ENCODE measurements at places on chromosomes 6 and 20. TPM values are rescaled to one million over a fixed set of nuclear protein-coding genes. Genes with fewer than 3 reads are reported as not detected.

The HLA-DMA gene
- total RNA-seq: 8.6 TPM

The DPPA5 gene
- not detected for total RNA-seq

The PDYN gene
- total RNA-seq: not detected

The MCHR2 gene
- total RNA-seq: not detected

The ECT2L gene
- 0.11 TPM for total RNA-seq

The FHL5 gene
- total RNA-seq: not detected

The BAG2 gene
- 72.7 TPM for total RNA-seq

The CGA gene
- not detected for total RNA-seq

The ADNP gene
- 31.2 TPM for total RNA-seq

The MAS1L gene
- not detected for total RNA-seq

The WFDC5 gene
- not detected for total RNA-seq

The MAP3K5 gene
- 16.2 TPM for total RNA-seq

The GRM1 gene
- total RNA-seq: 0.26 TPM

The TAGAP gene
- 0.11 TPM for total RNA-seq

The B3GALT4 gene
- total RNA-seq: 7.6 TPM

The THBS2 gene
- total RNA-seq: 121 TPM

The RAB32 gene
- 123 TPM for total RNA-seq

The FLRT3 gene
- total RNA-seq: 0.13 TPM

The SOX18 gene
- not detected for total RNA-seq

The BPI gene
- total RNA-seq: not detected

The MCM8 gene
- 5.4 TPM for total RNA-seq
